ENCODE measurements at places on chromosomes 1 and 21.

- DNase-seq: no peak
Measured at GRCh38 chr1:38303843-38304242, 257.2 kb upstream of the POU3F1 start.

DNA sequence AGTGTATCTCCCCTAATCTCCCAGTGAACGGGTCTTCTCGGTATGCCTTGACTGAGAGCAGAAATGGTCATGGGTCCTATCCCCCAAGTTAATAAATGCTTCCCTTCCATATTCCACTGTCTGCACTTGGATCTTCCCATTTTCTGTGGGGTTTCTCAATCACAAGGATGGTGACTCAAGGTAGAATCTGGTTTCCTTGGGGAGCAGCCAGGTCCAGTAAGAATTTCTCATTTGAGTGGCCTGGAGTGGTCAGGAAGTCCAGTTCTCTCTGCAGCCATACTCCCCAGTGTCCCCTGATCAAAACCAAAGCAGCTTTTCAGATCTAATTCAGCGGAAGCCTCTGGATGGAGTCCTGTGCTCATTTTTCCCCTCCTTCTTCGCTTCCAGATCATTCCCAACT is 14.8 kb upstream of the SLC27A3 start:
- DNase-seq: no peak

DNA sequence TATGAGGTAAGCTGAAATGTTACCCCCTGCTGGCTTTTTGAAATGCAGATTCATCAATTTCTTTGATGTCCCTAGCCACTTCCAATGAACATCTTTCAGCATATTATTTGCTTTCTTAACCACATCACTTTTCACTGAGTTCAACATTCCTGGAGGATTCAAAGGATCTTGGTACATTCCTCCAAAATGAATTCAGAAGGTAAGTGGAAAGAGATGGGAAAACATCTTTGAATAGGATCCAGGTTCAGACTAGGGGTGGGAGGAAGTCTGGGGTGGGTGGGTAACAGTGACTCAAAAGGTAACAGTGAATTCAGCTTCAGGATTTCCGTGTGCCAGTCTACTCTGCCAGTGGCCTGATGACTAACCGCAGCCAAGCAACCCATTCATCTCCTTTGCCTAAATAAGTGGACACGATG is 180.7 kb downstream of the ZC3H11B start:
- no peak for DNase-seq

- DNase-seq: no peak
Measured at GRCh38 chr1:200409203-200409760, 554 bp downstream of the ZNF281 start.

GRCh38 chr1:215710036-215710898 is 143.2 kb downstream of the KCTD3 start:
- peak; percentile 50 for DNase-seq
